ENCODE measurements at places on chromosomes 16 and 17. TPM values are rescaled to one million over a fixed set of nuclear protein-coding genes. Genes with fewer than 3 reads are reported as not detected.

The STX1B gene
- total RNA-seq: 1.0 TPM

GRCh38 chr16:25235991-25236390, 19.2 kb downstream of the AQP8 start:
- DNase-seq: no peak

- no peak for DNase-seq
Observed at GRCh38 chr17:61868074-61868473, 4.7 kb upstream of the BRIP1 start.

DNA sequence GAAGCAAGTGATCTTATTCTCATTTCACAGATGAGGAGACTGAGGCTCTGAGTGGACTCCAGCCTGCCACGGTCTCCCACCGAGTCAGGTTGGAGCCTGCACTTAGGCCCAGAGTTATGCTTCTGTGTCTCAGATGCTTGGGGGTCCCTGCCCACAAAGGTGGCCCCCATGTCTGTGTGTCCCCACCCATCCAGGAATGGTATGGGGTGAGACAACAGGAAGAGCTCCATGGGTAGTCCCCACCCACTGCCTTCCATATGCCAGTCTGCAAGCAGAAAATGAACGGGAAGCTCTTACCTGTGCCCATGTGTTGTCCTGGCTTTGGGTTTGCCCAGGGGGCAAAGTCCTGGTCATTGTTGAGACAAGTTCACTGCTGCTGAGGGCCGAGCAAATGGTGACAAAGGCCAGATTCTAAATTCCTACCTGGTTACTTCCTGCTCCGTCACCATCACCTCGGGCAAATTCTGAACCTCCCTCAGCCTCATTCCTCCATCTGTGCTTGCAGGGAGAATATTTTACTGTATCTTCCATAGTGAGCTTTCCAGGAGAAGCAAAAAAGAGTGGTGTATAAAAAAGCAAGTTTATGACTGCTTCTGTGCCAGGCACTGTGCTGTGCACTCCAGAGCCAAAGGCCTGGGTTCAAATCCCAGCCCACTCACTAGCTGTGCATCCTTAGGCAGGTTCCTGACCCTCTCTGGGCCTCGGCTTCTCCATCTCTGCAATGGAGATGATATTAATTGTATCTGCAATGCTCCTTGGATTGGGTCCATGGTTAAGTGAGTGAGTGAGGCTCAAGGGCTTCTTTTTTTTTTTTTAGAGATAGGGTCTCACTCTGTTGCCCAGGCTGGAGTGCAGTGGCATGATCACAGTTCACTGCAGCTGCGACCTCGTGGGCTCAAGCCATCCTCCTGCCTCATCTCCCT, 9.3 kb downstream of the IL4R start:
- no peak for DNase-seq

GRCh38 chr17:81513753-81514488, 1.3 kb upstream of the ACTG1 start:
- DNase-seq: peak; percentile 71

DNA sequence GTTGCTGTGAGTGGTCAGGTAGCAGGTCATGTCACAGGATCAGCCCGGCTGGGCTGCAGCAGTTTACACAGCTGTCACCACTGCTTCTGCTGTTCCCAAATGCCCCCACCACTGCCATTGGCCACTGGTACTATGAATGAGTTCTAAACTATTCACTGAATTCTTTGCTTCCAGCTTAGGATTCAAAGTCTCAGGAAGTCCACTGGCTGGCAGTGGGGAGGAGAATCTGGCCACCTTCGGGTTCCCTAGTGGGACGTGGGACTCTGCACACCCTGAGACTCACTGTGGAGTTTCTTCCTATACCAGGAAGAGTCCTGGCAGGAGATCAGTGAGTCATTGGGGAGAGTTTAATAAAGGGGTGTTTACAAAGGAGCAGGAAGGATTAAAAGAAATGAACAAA, 6.9 kb downstream of the MT1X start:
- no peak for DNase-seq
